Esophagus muscularis mucosa (tissue), 4 donors: ENCODE measurements at places on chromosomes 12 and 14. TPM values are rescaled to one million over a fixed set of nuclear protein-coding genes. Genes with fewer than 3 reads are reported as not detected.

PPP4R4 gene
- 0.34 TPM for total RNA-seq

GRCh38 chr12:99111600-99111999, 466.5 kb downstream of the APAF1 start:
- no peaks in the 10 kb centered on the region for H3K27me3 ChIP-seq
- no peak overlapping the region for H3K4me3 ChIP-seq
- H3K27ac ChIP-seq: no peak overlapping the region
- H3K4me1 ChIP-seq: no peaks in the 10 kb centered on the region

DNA sequence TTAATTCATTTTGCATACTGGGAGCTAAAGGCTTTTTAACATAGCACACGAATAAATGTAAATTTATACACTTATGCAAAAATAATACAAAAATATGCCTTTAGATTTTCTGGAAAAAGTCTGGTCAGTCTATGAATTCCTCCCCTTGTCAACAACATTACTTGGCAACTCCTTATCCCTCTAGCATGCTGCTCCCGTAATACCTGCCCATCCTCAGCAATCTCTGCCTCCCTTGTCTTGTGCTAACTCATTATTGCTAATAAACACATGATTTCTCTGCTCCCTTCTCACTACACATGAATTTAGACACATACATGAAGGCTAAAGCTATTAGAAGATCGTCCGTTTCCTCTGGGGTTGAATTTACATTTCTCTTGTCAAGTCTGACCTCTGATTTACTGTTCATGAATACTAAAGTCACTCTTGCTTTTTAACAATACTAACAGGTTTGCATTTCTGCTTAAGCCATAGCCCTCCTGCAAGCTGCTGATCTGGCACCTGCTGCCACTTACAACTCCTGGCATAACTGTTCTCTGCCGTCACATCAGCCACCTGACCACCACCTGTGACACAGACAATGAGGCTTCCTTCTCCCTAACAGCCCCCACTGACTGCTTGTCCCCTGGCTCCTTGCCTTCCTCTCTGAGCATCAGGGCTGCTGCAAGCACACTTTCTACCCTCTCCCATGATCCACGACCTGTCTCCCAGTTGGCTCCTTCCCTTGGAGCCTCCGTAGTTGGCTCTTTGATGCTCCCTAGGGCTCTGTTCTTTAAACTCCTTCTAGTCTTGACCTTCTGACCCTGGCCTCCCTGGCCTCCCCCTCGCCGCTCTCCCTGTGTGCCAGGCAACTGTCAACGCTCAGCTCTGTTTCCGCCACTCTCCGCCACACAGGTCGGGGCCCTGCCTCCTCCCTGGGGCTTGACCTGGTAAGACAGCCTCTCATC, 177.6 kb downstream of the CALM1 start:
- H3K27me3 ChIP-seq: no peaks in the 10 kb centered on the region
- peaks cover 55% of the 10 kb centered on the region for H3K4me1 ChIP-seq
- no peak overlapping the region for H3K4me3 ChIP-seq
- H3K27ac ChIP-seq: peak overlapping the region; percentile 58
- H3K36me3 ChIP-seq: peaks cover 13% of the 10 kb centered on the region
- DNase-seq: no peak

DNA sequence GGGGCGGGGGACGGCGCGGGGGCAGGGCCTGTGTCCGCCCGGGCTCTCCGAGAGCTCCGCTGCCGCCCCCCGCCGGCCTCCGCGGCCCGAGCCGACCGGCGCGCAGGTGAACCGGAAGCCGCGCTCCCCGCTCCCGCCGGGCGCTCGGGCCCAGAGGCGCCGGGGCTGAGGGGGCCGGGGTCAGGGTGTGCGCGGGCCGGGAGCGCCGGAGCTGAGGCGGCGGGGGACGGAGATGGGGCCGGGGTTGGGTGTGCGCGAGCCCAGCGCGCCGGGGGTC, 431 bp downstream of the HIP1R start:
- H3K4me3 ChIP-seq: peak overlapping the region; percentile 81
- H3K27me3 ChIP-seq: no peaks in the 10 kb centered on the region

DNA sequence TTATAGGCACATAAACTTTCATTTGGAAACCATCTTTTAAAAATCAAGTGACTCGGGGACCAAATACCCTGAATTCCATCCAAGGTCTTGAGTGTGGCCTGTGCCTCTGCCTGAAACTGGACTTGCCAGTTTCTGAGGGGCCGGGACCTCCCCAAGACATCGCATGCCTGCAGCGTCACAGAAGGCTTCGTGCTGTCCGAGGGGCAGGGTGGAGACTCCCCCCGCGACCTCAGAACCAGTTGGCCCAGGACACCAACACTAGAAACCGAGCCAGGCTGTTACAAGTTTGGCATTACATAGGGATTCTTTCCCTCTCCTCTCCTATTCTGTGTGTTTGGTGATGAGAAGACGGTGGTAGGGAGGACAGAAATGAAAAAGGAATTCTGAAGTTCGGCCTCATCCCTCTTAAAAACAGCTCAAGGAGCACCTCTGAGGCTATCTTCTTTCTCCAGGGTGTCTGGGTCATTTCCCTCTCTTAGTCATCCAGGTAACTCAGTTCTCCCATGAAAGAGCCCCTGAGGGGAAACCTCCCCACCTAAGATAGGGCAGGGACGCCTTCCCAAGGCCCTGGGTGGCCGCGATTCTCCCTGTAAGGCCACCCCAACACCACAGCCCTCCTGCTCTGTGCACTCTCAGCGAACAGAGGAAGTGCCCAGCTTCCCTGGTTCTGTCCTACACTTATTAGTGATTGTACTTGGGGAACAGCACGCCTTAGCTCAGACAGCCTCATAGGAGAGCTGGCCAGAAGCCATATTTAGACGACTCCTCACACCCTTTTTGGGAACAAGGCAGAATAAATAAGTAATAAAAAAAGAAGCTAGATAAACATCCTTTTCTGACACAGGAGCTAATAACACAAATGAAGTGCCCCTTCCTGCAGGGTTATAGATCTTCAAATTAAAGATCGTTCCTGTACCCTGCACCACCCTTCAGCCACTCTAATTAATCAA, 93.8 kb downstream of the BCL11B start:
- H3K4me1 ChIP-seq: no peaks in the 10 kb centered on the region
- H3K36me3 ChIP-seq: no peaks in the 10 kb centered on the region
- H3K27ac ChIP-seq: no peak overlapping the region
- no peak for DNase-seq
- no peak overlapping the region for H3K4me3 ChIP-seq
